ENCODE measurements at places on chromosomes 7 and 10. TPM values are rescaled to one million over a fixed set of nuclear protein-coding genes. Genes with fewer than 3 reads are reported as not detected.

TUBAL3 gene
- polyA plus RNA-seq: 0.07 TPM

PWWP2B gene
- 12.4 TPM for polyA plus RNA-seq

SERPINE1 gene
- 0.86 TPM for polyA plus RNA-seq

CLDN4 gene
- 91.5 TPM for polyA plus RNA-seq

OR2A12 gene
- 0.05 TPM for polyA plus RNA-seq

SPDYE5 gene
- 1.4 TPM for polyA plus RNA-seq

SCART1 gene
- polyA plus RNA-seq: 1.6 TPM

CHN2 gene
- 16.0 TPM for polyA plus RNA-seq

SLC13A4 gene
- polyA plus RNA-seq: 5.0 TPM

CRHR2 gene
- polyA plus RNA-seq: 0.20 TPM

CYP3A5 gene
- polyA plus RNA-seq: 1.5 TPM

DNA sequence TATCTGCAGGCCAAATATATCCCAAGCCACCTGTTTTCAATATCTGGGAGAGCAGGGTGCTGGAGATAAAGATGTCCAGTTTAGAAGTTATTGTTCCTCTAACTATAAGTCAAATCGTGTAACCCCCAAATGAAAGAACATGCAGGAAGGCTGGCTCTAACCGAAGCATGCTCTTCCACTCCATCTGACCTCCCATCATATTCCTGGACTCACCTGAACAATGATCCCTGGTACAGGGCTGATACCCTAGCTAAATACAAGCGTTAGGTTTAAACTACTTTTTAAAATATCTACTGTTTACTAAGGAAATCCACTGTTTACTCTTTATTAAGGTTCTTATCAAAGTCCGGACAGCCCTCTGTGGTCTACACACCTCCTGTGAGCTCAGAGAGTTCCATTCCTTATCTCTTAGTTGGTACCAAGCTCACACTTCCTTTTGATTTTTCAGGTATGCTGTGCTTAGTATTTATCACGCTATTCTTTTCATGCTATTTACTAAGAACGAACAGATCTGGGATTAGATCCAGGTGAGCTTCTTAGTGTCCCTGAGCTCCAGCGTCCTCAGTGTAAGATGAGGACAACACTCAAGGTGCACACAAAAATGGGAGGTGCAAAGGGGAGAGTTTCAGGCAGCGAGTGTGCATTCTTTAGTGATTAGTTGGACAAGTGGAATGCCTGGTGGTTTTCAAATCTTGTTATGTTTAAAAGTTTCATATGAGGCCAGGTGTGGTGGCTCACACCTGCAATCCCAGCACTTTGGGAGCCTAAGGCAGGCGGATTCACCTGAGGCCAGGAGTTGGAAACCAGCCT lies 23.6 kb upstream of the COBL start:
- no peak for DNase-seq

- DNase-seq: no peak
Measured at GRCh38 chr10:677038-677437, 12.4 kb downstream of the DIP2C start.

GRCh38 chr7:25460433-25460832 lies 232.1 kb upstream of the NPVF start:
- no peak for DNase-seq

- no peak for DNase-seq
Measured at GRCh38 chr10:23047201-23048050, 48.0 kb upstream of the MSRB2 start.

DNA sequence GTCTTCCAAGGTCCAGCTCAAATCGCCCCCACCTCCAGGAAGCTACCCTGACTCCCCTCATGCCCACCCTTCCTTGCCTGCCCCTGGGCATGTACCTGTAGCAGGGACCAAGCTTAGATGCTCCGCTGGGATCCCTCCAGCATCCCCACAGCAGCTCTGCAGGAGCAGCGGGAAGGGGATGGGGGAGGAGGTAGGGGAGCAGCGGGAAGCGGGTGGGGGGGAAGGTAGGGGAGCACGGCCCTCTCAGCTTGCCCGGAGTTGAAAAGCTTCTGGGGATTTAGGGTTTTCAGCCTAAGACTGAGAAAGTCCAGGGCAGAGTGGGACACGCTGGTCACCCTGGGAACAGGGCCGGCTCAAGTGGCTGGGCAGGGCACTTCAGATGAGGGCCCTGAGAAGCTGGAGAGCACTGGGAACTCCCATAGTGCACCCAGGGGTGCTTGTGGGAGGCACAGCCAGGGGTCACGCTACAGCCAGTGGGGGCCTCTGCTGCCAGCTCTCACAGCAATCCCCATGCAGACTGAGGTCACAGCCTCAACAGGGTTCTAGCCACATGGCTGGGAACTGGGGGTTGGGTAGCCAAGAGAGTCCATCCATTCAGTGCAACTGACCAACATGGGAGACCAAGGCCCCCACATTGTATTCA lies 13.4 kb downstream of the WDR86 start:
- DNase-seq: no peak

DNA sequence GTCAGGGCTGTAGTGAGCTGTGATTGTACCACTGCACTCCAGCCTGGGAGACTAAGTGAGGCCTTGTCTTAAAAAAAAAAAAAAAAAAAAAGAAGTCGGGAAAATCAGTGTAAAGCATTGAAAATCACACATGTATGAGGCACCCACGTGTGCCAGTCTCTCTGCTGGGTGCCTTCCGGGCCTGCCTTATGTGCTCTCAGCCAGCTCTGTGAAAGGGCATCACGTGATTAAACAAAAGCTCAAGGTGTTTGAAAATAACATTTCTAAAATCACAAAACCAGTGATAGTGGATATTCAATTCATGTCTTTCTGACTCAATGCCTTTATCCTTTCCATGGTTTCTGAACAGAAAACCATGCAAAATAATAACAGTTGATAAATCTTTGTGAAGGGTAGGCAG lies 125.2 kb upstream of the PALS2 start:
- no peak for DNase-seq

- no peak for DNase-seq
Measured at GRCh38 chr10:126042906-126043305, 146.5 kb downstream of the FANK1 start.

DNA sequence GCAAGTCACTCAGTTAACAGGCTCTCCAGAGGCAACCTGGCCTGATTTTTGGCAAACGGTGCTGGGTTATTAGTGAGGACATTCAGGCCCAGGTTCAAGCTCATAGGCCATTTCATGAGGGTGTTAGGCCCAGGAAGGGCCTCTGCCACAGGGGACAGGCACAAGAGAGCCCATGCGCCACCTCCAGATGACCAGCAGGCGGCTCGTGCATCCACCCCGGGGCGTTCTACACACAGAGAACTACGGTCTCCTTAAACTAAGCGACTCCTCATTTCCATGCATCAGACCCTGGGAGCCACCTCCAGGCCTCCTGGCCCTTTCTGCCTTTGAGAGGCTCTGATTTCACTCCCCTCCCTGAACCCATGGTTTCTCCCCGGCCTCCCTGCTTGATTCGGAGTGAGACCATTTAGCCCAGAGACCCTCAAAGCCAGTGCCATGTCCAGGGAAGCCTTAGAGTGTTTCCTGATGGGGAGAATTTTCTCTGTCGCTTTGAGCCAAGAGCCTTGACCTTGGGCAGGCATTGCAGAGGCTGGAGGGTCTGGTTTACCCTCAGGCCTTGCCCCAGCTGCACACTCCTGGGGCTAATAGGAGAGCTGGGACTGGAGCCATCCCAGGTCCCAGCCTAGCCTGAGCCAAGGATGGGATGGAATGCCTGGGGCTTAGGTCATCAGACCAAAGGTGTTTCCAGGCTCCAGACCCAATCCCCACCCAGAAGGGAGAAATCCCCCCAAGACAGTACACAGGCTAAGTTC lies 188.0 kb downstream of the GRID1 start:
- DNase-seq: no peak

DNA sequence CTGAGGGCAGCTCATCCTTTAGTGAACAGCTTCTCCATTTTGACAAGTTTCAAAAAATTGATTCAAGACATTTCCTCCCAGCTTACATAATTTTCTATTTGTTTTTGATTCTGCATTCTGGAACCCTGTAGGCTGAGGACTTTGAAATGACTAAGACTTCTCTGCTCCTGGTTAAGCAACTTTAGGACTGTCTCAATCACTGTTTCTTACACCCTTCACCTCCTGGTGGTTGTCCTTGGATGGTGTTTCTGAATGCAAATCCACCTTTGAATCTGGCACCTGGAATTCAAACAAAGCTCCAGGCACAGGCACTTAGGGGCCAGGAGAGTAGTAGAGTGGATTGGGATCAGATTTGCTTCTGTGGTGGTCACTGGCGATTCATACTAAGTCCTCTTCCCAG lies 595.5 kb downstream of the LRMDA start:
- no peak for DNase-seq

- DNase-seq: no peak
Measured at GRCh38 chr7:74056096-74056915, 27.3 kb upstream of the LIMK1 start.

GRCh38 chr7:69457595-69458504 lies 140.4 kb upstream of the AUTS2 start:
- peak; percentile 19 for DNase-seq

GRCh38 chr7:21426286-21427181 lies 1.3 kb upstream of the SP4 start:
- DNase-seq: no peak

- DNase-seq: no peak
Measured at GRCh38 chr7:87445897-87446296, 29.6 kb downstream of the ABCB4 start.

DNA sequence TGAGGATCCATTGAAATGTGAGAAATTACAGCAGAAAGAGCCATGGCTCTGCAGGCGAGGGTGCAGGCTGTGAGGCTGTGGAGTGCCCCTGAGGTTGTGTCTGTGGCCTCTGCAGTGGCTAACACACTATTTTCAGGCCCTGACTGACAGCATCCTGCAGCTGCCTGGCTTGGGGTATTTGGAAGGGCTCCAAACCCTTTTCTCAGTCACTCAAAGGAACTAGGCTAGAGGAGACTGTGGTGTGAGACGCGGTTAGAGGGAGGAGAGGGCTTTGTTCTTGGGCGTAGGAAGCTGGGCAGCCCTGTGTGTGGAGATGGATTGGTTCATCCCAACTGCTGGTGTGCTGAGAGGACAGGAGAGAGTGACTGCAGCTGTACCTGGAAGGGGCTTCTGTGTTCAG lies 134.9 kb downstream of the RAMP3 start:
- no peak for DNase-seq

- DNase-seq: peak; percentile 83
Measured at GRCh38 chr7:1297017-1297960, 64.6 kb downstream of the UNCX start.

- DNase-seq: peak; percentile 14
Measured at GRCh38 chr7:124171068-124171467, 138.2 kb upstream of the TMEM229A start.

DNA sequence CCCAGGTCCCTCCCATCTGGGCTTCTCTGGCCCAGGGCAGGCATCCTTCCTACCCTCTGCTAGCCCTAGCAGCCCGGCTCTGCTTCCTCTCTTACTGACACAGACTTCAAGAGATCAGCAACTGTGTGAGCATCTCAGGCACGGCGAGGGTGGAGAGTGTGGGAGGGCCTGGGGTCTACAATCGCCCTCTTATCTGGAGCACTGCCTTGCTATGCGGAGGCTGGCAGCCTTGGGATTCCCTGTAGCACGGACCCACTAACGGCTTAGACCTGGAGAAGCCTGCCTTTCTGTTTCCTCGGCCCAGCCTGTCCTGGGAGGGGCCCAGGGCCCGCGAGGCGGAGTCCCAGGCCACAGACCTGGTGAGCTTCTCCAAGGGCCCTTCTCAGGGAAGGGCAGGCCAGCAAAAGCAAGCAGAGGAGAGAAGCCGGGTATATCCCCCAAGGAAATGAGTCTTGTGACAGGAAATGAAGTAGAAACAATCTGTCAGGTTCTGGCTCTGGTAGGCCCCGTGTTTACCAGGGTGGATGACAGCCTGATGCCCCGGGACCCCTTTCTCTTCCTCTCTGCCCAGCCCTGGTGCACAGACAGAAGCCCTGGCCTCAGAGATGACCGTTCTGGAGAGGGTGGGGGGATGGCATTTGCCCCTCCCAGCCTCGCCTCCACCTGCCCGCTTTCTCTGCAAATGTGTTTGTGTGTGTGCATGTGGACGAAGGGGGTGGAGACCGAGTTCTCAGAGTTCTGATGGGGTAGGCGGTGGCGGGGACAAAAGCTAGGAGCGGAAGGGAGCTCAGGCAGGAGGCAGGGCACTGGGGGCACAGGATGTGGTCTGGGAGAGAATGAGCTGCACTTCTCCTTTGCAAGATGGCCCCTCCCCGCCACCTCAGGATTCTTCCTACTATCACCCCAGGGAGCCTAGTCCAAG lies 2.5 kb downstream of the LRCH4 start:
- DNase-seq: no peak

GRCh38 chr7:128914566-128915151 lies 4.2 kb upstream of the KCP start:
- DNase-seq: no peak

DNA sequence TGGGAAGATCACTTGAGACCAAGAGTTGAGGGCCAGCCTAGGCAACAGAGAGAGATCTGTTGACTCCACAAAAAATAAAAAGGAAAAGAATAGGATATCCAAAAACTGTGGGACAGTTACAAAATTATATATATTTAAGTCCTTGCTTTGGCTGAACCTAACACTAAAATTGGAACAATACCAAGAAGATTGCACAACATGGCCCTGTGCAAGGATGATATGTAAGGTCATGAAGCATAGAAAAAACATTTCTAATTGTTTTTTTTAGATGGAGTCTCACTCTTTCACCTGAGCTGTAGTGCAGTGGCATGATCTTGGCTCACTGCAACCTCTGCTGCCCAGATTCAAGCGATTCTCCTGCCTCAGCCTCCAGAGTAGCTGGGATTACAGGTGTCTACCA lies 139.0 kb downstream of the TPST1 start:
- no peak for DNase-seq

GRCh38 chr7:91940171-91940570 lies 491 bp upstream of the AKAP9 start:
- peak; percentile 54 for DNase-seq

DNA sequence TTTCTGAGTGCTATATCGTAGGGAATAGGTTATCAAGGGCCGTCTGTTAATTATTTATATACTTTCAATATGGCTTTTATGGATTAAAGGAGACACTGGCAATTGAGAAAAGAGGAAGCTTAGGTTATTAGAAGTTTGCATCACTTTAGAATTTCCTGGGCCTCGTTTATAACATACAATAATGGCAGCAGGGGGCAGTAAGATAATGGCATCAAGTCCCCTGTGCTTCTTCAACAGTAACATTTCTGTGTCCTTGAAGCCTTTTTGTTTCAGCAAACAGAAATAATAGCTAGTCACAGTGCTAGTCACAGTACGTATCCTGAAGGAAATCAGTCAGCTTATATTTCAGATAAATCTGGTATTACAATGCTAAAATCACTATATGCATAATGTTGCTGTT lies 41.9 kb downstream of the SPAM1 start:
- DNase-seq: no peak

Data from renal pelvis (tissue), 12 donors.